ENCODE measurements at places on chromosomes 2 and 18. TPM values are rescaled to one million over a fixed set of nuclear protein-coding genes. Genes with fewer than 3 reads are reported as not detected.

Gene RAPGEF4
- 2.3 TPM for total RNA-seq

Gene SCYGR1
- total RNA-seq, result not detected

GRCh38 chr2:205752296-205752820 is 70.1 kb downstream of the NRP2 start:
- no peak for DNase-seq

- DNase-seq, result no peak
These were observed 157.4 kb downstream of the GLI2 start for GRCh38 chr2:120892967-120893667.

DNA sequence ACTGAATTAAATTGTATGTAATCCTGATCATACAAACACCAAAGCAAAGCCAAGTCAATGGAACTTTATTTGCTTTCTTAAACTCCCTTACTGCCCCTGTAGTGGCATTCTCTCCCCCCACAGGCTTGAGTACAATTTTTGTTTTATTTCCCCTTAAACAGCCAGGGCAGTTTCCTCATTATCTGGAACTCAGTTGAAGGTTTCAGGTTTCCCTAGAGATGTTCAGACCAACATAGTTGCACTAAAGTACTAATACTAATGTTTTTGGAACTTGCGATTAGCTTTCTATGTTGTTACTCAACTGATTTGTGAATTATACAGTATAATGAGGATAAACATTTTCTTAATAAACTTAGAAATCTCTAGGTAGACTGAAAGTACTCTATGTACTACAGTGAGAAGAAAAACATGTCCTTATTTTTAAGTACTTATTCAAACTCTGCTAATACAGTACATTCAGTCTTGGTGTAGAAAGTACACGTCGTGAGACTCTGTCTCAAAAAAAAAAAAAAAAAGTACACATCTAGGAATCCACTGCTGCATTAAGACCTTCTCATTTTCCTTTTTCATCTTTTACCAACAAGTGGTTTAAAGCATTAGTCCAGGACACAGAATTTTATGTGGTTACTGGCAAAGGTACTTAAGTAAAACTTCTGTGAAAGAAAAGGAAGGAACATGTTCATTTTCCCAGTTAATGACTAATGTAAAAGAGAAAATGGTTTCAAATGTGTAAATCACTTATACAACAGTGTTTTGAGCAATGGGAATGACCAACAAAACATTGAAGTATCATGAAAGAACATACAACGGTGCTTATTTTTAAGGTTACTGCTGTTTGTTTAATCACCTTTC is 209.5 kb upstream of the SMAD7 start:
- no peak for DNase-seq

All from left colon (tissue), 2 donors.